ENCODE measurements at places on chromosomes 4 and X. TPM values are rescaled to one million over a fixed set of nuclear protein-coding genes. Genes with fewer than 3 reads are reported as not detected.

RASL11B gene
- 0.16 TPM for total RNA-seq

MFAP3L gene
- total RNA-seq: 1.0 TPM

OSTC gene
- 170 TPM for total RNA-seq

CSTF2 gene
- 8.7 TPM for total RNA-seq

C4orf50 gene
- not detected for total RNA-seq
